NCI-H187 treated with DMSO at 0.1 percent for 48 hours (cell line): ENCODE measurements at places on chromosomes 4 and X.

- no peak for DNase-seq
Measured at GRCh38 chr4:36870121-36870520, 374.4 kb upstream of the NWD2 start.

GRCh38 chr4:153142700-153143438 lies 61.4 kb upstream of the TRIM2 start:
- DNase-seq = peak; percentile 22

DNA sequence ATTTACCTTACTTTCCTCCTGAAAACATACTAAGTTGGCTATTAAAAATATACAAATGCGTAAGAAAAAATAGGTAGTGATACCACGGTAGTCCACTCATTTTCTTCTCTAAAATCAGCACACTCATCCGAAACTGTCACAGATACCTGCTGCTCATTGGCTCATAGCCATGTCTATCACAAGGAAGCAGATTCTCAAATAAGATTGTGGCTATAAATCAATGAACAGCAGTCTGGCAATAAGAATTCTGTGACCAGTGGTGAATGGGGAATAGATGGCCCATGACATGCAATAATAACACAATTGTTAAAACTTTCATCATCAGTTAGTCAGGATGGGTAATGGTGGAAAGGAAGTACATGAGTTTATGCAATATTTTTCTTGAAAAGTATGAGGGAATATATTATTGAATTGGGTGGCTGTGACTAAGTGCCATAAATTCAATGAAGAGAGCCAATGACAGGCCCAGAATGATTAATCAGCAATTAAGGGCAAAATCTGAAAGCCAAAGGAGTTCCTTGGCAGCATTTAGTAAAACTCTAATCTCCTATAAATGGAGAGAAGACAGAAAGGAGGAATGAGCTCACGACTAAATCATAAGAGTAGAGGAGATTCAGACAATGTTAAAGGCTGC lies 202.3 kb upstream of the NEIL3 start:
- no peak for DNase-seq

- no peak for DNase-seq
Measured at GRCh38 chr4:69095301-69095731, 958 bp upstream of the UGT2B7 start.

DNA sequence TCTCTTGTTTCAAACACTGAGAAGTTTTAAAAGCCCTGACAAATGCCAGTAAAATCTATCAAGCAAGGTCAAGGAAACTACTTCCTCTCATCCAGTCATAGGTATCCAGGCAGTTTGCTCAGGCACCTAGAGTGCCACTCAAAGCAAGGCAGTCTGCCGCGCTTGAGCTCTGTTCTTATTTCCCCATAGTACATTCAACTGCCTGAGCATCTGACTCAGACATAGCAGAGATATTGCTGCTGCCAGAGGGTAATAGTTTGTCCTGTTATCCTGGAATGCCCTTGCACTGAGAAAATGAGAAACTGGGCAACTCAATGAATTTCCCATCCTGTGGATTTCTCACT lies 16.1 kb upstream of the ATP8A1 start:
- DNase-seq = peak; percentile 51

GRCh38 chrX:135009838-135010237 lies 12.5 kb downstream of the RTL8B start:
- no peak for DNase-seq

DNA sequence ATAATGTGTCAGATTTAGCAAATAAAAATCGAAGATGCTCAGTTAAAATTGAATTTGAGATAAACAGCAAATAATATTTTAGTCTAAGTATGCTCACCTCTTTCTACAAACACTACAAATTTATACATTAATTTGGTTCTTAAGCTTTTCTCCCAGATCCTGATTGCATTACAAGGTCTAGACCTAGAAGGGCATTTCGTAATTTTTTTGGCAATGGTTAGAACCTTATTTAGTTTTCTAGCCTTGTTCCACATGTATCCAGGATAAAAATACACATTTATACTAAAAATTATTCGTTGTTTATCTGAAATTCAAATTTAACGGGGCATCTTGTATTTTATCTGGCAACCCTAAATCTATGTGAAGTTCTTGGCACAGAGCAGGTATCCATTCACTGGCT lies 2.5 kb upstream of the CDKL5 start:
- DNase-seq = no peak
